ENCODE measurements at places on chromosomes 4 and X.

GRCh38 chrX:75369721-75370120 lies 95.8 kb downstream of the UPRT start:
- DNase-seq = no peak

- no peak for DNase-seq
These were observed 12.9 kb downstream of the STIM2 start for GRCh38 chr4:26873391-26874026.

GRCh38 chr4:157572284-157572683 lies 351.8 kb downstream of the GRIA2 start:
- no peak for DNase-seq

GRCh38 chr4:81684352-81684751 lies 212.6 kb upstream of the RASGEF1B start:
- DNase-seq = no peak

DNA sequence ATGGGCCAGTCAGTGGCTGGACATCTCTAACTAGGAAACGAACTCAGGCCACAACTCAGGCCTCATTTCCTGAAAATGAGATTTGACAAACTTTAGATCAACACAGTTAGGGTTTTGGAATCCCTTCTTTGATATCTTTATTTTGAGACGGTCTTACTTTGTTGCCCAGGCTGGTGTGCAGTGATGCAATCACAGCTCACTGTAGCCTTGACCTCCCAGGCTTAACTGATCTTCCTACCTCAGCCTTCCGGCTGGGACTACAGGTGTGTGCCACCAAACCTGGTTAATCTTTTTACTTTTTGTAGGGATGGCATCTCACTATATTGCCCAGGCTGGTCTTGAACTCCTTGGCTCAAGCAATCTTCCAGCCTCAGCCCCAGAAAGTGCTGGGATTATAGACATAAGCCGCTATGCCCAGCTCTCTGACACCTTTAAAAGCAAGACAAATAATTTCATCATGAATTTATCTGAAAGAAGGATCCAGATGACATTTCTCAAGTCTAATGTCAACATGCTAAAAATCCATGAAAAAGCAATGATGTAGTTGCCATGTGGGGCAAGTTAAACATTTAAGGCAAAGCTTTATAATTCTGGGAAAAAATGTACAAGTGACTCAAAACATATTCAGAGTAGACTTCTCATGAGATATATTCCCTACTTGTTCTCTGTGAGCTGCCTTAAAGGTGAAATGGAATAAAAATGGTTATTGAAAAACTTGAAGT lies 89.1 kb upstream of the CBR4 start:
- no peak for DNase-seq

DNA sequence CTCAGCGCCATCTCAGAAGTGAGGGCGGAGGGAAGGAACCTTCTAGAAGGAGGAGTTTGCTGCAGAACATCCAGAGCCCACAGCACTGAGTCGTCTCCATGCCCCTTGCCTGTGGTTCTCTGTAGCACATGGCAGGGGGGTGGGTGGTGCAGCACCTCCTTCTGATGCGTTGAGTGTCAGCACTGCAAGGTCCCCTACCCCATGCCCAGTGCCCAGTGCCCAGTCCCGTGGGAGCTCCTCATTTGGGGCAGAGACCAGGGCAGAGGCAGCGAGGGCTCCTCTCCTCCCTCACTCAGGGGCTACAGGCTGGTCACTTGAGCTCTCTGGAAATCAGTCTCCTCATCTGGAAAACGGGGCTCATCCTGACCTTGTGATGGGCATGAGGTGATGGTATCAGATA lies 78.1 kb downstream of the HTRA3 start:
- DNase-seq = no peak

DNA sequence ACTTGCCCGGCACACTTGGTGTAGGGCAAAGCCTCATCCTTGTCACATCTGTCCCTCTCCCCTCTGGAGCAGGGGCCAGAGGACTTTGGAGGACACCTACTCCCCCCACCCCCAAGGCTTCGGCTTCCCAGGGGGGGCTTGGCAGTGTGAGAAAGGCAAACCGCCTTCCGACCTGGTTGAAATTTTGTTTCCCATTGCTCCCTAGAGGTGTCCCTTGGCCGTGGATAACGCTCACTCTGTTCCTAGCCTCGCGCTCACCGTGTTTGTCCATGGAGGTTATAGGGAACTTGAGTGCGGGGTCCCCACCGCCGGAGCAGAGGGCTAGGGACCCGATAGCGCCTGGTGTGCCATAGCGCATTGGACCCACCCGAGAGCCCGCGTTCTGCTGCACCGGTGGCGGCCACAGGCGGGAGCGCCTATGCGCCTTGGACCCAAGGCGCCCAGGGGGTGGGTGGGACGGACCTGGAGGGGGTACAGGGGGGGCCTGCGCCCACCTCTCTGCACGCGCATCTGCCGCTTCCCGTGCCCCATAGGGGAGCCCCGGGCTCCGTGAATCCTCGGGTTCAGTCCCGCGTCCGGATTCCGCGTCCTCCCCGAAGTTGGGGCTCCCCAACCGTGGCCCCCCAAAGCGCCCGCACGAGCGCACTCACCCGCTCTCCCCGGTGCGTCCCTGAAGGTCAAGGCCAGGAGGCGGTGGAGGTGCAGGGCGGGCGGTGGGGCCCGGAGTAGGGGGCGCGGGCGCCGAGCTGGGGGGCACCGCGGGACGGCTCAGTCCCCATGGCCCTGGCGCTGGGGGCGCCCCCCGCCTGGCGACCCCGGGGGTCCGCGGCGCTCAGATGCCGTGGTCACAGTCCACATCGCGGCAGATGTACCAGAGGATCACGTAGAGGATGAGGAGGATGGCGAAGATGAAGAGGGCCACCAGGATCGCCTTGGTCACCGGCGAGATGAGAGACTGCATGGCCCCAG lies 82.7 kb upstream of the DHRSX start:
- DNase-seq = no peak

DNA sequence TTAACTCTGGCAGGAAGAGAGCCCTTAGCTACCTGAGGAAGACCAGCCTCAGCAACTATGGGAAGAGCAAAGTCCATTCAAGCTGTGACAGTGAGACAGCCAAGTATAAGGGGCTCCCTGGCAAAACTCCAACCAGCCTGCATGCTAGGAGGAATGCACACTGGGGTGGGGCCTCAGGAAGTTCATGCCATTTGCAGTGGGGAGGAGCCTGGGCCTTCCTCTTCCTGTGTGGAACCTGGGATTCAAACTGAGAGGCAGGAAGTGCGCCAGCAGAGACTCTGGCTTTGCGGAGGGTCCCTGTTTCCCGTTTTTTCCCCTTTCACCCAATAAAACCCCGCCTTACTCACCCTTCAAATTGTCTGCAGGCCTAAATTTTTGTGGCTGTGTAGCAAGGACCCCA lies 33.0 kb downstream of the TFDP3 start:
- DNase-seq = no peak

GRCh38 chrX:49840679-49841078 lies 11.6 kb downstream of the PAGE4 start:
- peak; percentile 84 for DNase-seq

GRCh38 chrX:12115377-12115776 lies 22.9 kb upstream of the FRMPD4 start:
- no peak for DNase-seq

GRCh38 chr4:77927991-77928925 lies 65.6 kb downstream of the MRPL1 start:
- DNase-seq = peak; percentile 75

GRCh38 chr4:8089862-8090261 lies 68.8 kb downstream of the ABLIM2 start:
- no peak for DNase-seq

DNA sequence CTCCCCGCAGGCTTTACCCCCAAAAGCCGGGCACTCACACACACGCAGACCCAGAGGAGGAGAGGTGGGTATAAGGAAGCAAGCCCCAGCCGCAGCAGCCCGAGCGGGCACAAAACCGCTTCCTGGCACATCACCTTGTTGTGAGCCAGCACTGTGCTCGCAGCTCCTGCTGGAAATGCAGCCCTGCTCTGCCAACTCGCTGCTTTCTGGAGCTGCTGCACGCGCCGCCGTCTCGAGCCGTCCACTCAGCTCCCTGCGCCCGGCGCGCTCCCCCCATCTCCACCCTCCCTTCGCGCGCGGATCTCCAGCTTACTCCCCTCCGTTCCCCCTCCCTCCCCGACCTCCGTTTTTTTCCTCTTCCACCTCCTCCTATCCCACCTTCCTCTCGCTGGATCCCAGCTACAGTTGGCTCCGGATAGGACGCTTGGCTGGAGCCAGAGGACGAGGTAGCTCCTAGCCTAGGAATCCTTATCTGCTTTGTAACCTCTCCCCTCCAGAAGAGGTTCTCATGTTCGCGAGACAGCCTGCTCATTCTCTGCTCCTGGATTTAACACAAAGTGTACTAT lies at the start of gene SPOCK3:
Gene SPOCK3 (minus strand): TSS at position 179 of the 566 bp plus-strand sequence.
- DNase-seq = peak; percentile 48

DNA sequence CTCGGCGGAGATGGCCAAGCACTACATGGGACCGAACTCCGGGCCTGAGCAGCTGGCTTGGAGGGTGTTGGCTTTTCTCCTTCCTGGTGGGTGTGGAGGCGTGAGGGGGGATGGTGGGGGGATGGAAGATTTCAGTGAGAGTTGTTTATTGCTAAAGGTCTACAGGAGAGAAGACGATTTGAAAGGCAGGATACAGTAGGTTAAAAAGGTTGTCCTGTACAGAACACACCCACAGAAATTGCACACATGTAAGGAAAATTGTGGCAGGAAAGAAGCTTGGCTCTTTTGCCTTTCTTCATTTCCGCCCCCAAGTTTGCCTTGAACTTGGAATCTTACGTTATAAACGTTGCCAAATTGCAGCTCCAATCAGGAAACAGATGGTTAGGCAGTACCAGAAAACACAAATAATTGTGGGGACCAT lies 74.1 kb upstream of the STOX2 start:
- DNase-seq = no peak

GRCh38 chr4:155712846-155713245 lies 46.0 kb upstream of the GUCY1B1 start:
- DNase-seq = no peak

DNA sequence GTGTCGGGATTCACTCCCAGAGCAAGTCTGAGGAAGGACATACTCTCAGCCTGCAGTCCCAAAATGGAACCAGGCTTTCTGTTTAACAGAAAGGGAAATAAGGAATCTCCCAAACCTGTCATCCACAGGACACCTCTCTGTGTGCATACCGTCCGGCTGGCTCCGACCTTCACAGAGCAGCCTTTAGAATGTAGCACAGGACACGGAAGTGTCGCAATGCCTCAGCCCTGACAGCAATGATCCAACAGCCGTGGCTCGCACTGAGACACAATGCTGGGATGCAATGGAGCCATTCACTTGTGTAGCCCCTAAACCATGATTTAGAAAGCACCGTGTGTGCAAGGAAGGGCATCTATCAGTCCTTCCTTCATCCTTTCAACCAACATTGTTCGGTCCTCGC lies 15.5 kb upstream of the HELT start:
- no peak for DNase-seq

GRCh38 chrX:134484039-134484438 lies 24.1 kb downstream of the HPRT1 start:
- peak; percentile 27 for DNase-seq

GRCh38 chr4:79253168-79253567 lies 72.7 kb downstream of the NAA11 start:
- DNase-seq = no peak

DNA sequence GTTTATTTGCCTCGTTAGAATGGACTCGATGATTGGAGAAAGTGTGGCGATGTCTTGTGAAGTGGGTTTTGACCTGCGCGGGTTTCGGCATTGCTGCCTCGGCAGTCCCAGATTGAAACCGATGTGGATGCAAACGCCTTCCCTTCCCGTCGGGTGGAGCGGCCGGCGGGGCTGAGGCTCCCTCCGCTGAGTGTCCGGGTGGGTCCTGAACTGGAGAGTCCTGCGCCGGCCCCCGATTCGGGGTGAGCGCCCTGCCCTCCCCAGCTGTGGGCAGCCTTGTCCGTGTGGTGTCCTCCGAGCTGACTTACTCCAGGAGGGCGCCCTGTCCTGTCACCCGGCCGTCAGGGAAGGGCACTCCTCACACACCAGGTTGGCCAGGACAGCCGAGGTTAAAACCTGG lies 75.3 kb upstream of the PSAPL1 start:
- DNase-seq = no peak

DNA sequence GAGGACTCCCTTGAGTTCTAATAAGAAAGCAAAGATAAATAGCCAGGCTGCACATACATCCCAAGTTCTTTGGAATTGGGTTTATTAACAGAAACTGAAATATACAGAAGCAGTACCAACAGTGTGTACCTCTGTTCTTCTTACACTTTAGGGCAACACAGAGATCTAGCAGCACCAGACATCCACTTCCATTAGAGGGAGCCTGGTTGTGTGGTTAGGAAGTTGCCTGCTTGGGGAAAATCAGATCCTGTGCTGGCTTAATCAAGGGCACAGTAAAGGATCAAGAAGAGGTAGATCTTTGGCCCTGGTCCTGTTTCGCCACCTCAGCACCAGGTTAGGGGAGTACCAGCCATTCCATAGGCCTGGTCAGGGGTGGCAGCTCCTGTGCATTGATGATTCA lies 231.1 kb upstream of the ARHGAP24 start:
- no peak for DNase-seq

DNA sequence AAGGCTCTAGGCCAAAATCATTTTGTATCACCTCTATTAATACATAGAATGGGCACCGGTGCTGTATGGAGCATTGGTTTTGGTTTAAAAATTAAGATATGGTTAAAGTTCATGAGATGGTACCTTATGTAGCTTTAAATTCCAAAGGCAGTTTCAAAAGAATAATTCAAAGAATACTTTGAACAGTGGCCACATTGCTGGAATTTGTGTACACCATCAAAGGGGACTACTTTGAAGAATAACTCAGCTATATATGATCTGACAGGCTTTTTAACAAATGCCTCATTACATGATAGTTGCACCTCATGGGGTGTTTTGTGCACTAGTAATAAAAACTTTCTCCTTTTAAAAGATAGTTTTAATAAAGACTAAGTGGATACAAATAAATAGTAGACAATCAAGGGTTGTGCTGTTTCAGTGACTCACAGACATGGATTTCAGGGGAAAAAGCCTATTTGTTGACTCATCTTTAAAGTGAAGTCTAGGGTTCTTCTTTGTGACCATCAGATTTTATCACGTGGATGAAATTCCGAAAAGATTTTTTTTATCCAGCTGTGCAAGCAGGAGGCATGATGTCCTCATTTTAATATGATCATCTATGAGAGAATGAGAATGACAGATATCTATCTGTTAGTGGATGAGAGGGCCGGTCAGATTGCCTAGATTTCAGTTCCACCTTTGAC lies 12.8 kb downstream of the MTM1 start:
- DNase-seq = peak; percentile 10

DNA sequence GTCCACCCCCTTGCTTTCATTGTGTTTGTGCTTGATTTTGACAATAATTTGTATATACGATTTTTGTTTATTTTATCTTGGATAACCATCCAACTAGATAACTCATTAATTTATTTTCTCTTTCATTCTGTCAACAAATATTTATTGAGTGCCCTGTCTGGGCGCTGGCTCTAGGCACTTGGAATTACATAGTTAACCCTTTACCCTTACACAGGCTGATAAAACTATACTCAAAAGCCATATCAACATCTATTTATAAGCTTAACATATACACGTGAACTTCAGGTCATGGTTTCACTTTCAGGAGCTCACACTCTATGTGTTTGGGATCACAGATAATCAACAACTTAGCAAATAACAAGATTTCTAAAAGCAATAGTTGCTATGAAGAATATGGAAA lies 226.3 kb upstream of the PPARGC1A start:
- no peak for DNase-seq

Data from H4 (cell line).